ENCODE measurements at places on chromosomes 13 and 19.

GRCh38 chr13:69970520-69970919 lies 137.1 kb upstream of the ATXN8OS start:
- no peak for DNase-seq

DNA sequence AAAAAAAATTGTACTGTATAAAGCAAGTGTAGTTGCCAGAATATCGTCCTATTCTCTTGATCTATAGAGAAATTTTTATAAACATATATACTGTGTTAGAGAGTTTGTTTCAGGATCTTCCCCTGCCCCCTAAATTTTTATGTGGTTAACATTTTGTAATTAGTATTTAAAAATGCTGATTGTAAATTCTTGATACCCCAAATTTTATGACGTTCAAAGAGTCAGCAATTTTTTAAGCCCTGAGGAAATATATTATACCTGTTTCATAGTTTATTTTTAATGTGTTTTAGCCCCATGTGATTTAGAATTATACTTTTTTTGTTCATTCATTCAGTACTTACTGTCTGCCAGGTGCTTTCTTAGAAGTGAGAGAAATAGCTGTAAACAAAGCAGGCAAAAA lies 7.3 kb upstream of the KCTD4 start:
- DNase-seq, result no peak

- no peak for DNase-seq
Measured at GRCh38 chr19:6039566-6040225, 61.8 kb upstream of the RANBP3 start.

GRCh38 chr13:37481885-37482227 lies 116.7 kb downstream of the POSTN start:
- no peak for DNase-seq

DNA sequence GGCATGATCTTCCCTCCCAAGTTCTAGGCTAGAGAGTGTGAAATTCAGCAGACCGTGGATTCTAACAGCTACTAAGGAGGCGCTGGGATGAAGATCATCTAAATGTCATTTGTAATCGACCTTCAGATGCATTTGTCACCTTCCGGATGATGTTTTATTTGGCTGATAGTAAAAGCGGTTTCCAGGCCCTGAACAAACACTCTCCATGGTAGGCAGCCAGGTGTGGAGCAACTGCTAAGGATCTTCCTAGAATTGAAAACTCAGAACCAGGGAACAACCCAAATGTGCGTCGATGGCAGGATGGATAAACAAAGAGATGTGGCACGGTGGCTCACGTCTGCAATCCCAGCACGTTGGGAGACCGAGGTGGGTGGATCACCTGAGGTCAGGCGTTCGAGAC lies 107.2 kb upstream of the CACNA1A start:
- no peak for DNase-seq

- DNase-seq, result no peak
Measured at GRCh38 chr13:82370316-82370715, 1512.0 kb downstream of the SLITRK1 start.

DNA sequence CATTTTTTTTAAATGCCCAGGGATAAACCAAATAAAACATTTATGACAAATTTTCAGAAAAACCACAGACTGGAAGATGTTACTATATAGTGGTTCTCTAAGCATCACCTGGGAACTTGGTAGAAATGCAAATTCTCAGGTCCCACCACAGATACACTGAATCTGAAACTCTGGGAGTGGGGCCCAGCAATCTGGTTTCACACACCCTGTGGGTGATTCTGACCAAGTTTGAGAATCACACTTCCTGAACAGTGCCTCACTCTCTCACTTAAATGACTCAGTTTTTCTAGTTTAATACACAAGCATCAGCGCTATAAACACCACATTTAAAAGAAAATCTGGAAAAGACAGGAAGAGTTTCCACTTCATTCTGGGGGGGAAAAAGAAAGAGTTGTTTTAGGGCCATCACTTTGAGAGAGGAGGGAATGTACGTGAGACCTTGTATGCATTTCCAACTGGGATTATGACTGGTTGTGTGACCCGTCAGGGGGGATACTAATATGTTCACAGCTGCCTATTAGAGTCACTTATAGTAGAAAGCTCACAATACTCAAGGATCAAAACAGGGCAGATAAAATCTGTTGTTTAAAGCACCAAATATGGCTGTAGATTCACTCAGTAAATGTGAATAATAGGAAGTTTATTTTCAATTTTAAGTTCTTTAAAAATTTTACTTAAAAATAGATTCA lies 567.7 kb downstream of the GPC6 start:
- DNase-seq, result no peak

DNA sequence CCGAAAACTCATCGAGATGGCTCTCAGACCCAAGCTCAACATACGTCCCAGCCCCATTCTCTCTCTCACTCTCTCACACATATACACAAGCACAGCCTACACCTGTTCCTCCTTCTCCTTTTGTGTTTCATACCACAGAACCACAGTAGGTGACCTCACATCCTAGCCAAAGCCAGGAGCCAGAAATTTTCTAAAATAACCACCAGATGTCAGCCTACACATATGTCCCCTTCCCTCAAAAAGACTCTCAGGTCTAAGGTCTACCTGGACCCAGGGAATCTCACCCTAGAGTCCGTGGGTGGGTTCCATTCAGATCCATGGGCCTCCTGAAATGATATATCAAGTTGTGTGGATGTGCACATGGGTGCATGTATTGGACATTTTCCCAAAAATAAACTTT lies 104.2 kb upstream of the IPO5 start:
- DNase-seq, result peak; percentile 12

GRCh38 chr13:109857803-109858202 lies 71.4 kb upstream of the IRS2 start:
- DNase-seq, result no peak

DNA sequence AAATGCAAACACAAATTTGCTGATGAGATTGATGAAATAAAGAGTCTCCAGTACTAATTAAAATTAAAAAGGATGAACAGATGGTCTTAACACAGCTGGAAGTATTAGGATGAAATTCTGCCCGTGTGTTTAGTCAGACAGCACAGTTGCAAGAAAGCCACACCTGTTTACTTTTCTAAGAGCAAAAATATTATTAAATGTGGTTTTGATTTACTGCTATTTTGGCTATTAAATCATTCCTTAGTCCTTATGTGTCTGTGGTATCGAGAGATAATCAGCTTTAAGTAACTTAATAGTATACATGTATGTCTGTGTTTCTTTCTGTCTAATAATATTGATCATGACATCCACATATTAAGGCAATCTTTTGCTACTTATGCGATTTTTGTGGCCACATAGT lies 494.9 kb downstream of the GPC6 start:
- DNase-seq, result no peak

GRCh38 chr19:7787141-7787540 lies 24.1 kb downstream of the CLEC4M start:
- DNase-seq, result no peak

GRCh38 chr13:93425411-93425810 lies 198.8 kb downstream of the GPC6 start:
- DNase-seq, result no peak

GRCh38 chr13:25678398-25678797 lies 306.6 kb downstream of the ATP8A2 start:
- DNase-seq, result no peak

DNA sequence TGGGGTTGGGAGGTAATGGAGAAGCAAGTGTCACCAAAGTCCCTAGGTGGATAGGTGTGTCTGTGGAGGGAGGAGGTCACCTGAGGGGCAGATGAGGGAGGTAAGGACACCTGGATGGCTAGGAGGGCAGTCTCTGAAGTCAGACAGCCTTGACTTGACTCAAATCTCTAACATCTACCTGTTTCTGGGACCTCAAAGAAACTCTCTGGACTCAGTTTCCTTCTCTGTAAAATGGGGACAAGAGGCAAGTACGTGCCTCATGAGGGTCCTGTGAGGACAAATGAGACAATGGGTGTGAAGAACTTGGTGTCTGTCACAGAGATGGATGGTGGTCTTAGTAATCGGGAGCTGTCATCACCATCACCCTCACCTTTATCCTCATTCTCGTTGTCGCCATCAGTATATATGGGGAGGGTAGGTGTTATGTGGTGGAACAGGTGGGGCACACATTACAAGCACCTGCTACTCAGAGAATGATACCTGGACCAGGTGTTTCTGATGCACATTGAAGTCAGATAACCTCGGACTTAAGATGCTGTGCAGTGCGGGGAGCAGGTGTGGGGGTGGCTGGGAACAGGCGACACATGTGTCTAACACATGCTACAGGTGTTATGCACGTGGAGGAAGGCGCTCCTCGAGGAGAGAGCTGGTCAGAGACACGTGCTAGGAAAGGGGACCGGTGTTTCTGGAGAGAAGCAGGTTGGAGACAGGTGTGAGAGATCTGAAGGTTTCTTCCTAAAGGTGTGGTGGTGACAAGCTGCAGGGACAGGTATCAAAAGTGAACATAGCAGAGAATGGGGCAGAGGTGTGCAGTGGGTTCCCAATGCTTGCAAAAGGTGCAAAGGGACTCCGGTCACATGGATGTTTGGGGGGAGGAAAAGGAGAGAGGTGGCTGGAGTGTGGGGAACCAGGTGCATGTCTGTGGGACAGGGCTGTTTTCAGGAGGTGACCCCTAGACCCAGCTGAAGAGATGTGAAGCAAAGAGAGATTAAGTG lies 3.8 kb downstream of the ERFL start:
- no peak for DNase-seq

DNA sequence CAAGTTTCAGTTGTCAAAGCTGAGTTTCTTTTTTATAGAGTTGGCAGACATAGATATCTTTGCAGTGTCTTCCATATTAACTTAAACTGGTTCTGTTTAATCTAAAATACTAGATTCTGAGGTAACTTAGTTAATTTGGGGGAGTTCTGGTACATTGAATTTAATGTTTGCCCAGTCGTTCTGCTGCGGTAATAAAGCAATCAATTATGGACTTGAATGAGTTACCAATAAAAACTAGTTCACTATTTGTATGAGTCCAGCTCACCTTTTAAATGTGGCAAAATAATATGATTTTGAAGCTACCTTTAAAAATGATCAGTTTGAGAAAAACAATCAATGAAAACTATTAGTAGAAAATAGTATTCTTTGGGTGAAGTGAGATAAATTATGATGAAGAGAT lies 90.2 kb downstream of the LMO7 start:
- DNase-seq, result no peak

DNA sequence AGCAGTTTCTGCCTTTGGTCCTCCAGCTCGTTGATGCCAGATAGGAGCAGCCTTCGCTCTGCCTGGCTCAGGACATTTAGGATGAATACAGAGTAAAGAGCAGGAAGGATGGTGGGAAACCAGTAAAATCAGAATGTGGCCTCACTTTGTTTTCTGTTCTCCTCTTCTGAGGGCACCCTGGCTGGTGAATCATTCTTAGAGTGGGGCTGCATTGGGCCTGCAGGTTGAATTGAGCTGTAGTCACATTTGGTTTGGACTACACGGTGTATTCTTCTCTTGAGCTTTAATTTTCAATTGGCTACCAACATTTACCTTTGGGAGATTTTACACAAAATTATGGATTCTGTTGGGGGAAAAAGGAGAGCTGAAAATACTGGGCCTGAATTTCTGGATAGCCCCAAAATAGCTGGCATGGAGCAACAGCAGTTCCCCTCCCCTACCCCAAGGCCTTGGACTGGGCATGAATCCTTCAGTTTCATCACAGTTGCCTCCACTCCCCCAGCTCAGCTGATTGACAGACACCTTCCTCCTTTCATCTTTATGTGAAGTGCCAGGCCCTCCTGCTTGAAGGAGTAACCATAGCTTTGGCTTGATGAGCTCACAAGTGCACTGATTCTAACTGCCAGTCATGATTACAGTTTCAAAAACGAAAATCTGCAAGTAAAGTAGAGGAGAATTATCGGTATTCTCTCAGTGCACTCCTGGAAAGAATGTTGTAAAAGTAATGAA lies 24.3 kb downstream of the ERCC5 start:
- no peak for DNase-seq

- DNase-seq, result peak; percentile 25
Measured at GRCh38 chr19:7442423-7442822, 46.4 kb downstream of the PEX11G start.

DNA sequence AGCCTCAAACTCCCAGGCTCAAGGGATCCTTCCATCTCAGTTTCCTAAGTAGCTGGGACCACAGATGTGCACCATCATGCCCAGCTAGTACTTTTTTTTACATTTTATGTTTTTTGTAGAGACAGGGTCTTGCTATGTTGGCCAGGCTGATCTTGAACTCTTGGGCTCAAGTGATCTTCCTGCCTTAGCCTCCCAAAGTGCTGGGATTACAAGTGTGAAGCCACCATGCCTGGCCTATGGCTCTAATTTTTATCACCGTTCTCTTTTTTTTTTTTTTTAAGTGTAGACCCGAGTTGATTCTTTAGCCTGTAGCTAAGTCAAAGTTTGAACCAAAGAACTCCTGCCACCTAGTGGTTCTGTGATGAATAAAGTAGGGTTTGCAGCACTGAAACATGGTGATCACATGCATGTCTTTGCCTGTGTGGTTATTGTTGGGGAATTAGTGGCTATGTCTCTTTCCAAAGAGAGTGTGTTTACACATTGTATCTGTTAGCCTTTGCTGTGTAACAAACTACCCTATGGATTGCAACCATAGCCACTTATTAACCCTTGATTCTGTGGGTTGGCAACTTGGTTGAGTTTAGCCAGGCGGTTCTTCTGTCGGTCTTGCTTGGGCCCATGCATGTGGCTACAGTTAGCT lies 11.6 kb downstream of the NFILZ start:
- DNase-seq, result no peak

GRCh38 chr13:40058757-40059236 lies 403.3 kb downstream of the COG6 start:
- no peak for DNase-seq

- no peak for DNase-seq
Measured at GRCh38 chr19:11463391-11463790, 17.5 kb downstream of the ELAVL3 start.

DNA sequence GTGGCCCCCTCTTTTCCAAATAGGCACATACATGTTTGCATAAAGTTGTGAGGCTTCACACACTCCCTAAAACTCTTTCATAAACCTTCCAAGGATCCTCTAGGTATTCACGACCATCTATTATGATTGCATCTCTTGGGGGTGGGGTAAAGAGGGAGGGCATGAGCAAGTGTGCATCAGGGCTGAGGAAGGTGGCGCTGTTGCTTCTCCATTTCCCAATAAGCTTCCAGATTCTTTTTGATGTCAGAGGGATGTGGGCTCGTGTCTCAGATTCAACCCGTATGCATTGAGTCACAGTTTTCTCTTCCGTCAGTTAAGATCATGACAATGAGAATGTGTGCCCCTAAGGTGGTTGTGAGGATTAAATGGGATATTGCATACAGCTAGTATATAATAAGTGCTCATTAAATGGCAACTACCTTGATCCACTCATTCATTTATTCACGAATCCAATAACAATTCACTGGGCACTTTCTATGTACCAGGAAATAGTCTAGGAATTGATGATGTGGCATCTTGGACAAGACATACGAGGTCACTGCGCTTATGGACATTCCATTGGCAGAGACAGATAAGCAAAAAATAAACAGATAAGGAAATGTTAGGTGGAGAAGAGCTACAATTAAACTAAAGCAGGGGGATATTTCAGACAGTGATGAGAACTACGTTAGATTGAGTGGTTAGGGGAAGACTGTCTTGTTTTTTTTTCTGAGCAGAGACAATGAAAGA lies 10.3 kb downstream of the CYP2B6 start:
- DNase-seq, result no peak

- no peak for DNase-seq
Measured at GRCh38 chr13:113458253-113459065, 5.2 kb upstream of the ADPRHL1 start.

- DNase-seq, result no peak
Measured at GRCh38 chr13:95502216-95502615, 50.3 kb upstream of the CLDN10 start.

All from muscle of arm (tissue), 14 donors.